Stimulated activated CD8-positive, alpha-beta memory T cell treated with anti-CD3 and anti-CD28 coated beads, Interleukin-15, amount 100 ng/mL, for 48 hours (primary cell): ENCODE measurements at places on chromosomes 2 and 18.
A peak's percentile ranks its signal among the peaks of the same experiment; 100 is the strongest.

DNA sequence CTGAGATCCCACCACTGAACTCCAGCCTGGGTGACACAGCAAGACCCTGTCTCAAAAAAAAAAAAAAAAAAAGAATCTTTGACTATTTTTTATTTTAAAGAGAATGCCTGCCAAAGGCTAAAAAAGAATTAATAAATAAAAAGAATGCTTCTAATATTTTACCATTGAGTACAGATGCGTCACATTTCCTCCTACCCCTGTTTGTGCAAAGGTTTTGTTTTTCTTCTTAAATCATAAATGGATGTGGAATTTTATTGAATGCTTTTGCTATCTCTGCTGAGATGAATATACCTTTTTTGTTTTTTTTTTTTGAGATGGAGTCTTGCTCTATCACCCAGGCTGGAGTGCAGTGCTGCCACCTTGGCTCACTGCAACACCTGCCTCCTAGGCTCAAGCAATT is 22.8 kb downstream of the CYBRD1 start:
- DNase-seq: no peak

GRCh38 chr18:3916082-3916481 is 466.1 kb downstream of the TGIF1 start:
- DNase-seq: no peak

- DNase-seq: no peak
Observed at GRCh38 chr2:223078482-223078881, 26.5 kb downstream of the KCNE4 start.

DNA sequence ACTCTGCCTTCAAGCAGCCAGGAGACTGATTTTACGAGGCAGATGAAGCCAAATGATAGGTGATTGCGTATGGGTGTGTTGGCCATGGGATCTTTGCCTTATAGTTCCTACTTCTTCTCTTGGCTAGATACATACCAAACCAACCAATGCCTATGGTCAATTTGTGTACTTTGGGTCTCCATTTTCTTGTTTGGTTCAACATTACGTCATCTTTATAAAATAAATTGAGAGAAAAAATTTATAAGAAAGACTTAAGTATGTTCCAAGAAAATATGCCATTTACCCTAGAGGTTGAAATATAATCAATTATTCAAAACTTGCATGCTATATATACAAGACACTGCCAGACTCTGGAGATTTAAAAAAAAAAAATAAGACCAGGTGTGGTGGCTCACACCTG is 150.9 kb downstream of the SP3 start:
- no peak for DNase-seq

GRCh38 chr18:51531501-51531900 is 334.0 kb upstream of the MEX3C start:
- no peak for DNase-seq

GRCh38 chr2:203782262-203782976 is 76.0 kb downstream of the CD28 start:
- DNase-seq: peak; percentile 52

- no peak for DNase-seq
Observed at GRCh38 chr2:12087671-12088380, 341.4 kb downstream of the LPIN1 start.

DNA sequence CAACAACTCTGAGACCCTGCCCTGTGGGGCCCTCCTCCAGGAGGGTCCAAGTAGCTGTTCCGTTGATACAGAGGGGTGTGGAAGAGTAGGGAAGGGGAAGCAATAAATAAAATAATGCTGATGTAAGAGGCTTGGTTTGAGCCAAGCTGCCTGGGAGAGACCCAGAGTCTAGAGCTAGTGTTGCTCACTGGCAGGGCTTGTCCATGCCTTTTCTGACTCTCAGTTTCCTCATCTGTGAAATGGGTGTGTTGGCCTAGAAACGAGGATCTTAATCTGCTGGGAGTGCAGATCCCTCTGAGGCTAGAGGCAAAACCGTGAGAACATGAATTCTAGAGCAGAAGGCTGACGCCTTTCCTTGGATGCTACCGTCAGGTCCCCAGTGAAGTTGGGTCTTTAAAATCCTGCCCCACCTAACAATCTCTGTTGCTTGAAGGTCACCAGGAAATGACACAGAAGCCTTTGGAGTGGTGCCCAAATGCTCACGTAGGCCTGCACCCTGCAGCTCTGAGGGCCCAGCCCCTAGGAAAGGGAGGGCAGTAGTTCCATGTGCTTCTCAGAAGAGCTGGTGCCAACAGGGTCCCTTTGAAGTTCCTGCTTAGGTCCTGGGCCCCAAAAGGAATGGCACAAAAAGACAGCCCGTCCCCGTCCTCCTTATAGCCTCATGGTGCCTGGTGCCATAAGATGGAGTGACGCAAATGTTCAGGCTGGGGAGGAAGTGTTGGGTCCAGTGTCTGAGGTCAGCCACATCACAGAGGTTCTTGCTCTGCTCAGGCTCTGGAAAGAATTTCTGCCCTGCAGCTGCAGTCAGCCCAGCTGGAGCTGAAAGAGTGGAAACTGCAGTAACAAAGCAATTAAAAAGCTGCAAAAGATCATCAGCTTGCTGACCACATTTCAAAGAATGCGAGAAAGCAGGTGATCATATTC is 73.2 kb upstream of the SMAD2 start:
- DNase-seq: no peak

- DNase-seq: no peak
Observed at GRCh38 chr2:32838418-32838817, 108.3 kb upstream of the LTBP1 start.

GRCh38 chr2:240818293-240819125 is 1.5 kb downstream of the KIF1A start:
- DNase-seq: no peak

- DNase-seq: no peak
Observed at GRCh38 chr2:43222475-43223309, 3.7 kb downstream of the ZFP36L2 start.

DNA sequence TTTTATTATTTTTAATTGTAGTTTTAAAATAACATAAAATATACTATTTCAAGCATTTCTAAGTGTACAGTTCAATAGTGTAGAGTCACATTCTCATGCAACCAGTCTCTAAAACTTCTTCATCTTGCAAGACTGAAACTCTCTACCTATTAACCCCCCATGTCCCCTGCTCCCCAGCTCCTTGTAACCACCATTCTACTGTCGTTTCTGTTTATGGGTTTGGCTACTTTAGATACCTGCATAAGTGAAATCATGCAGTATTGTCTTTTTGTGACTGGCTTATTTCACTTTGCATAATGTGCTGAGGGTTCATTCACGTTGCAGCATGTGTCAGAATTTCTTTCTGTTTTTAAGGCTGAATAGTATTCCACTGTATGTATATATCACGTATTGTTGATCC is 139.4 kb downstream of the SMAD7 start:
- DNase-seq: no peak

GRCh38 chr2:160353813-160354212 is 139.8 kb downstream of the RBMS1 start:
- DNase-seq: no peak
